ENCODE measurements at places on chromosomes 11 and 22.

DNA sequence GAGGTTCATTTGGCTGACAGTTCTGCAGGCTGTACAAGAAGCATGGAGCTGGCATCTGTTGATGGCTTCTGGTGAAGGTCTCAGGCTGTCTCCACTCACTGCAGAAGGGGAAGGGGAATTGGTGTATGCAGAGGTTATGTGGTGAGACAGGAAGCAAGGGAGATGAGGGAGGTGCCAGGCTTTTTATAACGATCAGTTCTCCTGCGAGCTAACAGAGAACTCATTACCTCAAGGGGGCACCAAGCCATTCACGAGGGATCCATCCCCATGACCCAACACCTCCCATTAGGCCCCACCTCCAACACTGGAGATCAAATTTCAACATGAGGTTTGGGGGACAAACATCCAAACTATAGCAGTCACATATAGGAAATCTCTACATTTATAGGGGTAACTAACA is 38.7 kb upstream of the E2F8 start:
- H3K27ac ChIP-seq: no peak overlapping the region
- H3K27me3 ChIP-seq: no peaks in the 10 kb centered on the region
- no peak overlapping the region for H3K4me3 ChIP-seq
- no peak for DNase-seq

GRCh38 chr11:12271241-12271640 is 106.1 kb upstream of the PARVA start:
- no peaks in the 10 kb centered on the region for H3K4me1 ChIP-seq
- no peak overlapping the region for H3K4me3 ChIP-seq
- no peaks in the 10 kb centered on the region for H3K36me3 ChIP-seq
- H3K27me3 ChIP-seq: no peaks in the 10 kb centered on the region

GRCh38 chr11:63551091-63551888 is 11.9 kb downstream of the PLAAT2 start:
- no peaks in the 10 kb centered on the region for H3K4me1 ChIP-seq
- peak; percentile 15 for DNase-seq
- no peak overlapping the region for H3K4me3 ChIP-seq
- H3K27me3 ChIP-seq: no peaks in the 10 kb centered on the region
- H3K36me3 ChIP-seq: no peaks in the 10 kb centered on the region
- no peak overlapping the region for H3K27ac ChIP-seq

DNA sequence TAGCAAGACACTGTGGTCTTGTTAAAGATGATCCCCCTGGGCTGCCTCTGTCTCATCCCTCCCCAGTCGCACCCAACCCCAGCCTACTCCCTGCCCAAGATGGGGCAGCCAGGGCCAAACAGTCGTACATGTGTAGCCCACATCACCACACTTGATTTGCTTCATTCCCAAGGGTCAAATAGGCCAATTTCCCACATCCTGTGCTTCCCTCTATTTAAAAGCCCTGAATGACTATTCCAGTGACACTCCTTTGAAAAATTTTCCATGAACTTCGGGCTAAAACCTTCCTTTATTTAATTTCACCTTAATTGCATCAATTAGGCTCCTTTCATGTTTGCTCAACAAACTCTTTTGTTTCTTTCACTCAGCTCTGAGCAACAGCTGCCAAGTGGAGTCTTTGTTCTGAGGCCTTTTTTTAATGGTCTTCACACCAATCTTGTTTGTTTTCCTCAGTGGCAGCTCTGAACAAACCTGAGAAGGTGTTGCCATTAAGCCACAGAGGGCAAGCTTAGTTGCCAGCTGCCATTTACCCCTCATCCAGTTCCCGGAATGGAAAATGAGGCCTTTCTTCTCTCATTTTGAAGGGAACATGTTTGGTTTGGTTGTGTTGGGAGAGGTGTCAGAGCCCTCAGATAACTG is 126.9 kb downstream of the APIP start:
- H3K27me3 ChIP-seq: no peaks in the 10 kb centered on the region
- H3K36me3 ChIP-seq: no peaks in the 10 kb centered on the region
- peak; percentile 59 for DNase-seq
- no peaks in the 10 kb centered on the region for H3K4me1 ChIP-seq
- H3K4me3 ChIP-seq: no peak overlapping the region

DNA sequence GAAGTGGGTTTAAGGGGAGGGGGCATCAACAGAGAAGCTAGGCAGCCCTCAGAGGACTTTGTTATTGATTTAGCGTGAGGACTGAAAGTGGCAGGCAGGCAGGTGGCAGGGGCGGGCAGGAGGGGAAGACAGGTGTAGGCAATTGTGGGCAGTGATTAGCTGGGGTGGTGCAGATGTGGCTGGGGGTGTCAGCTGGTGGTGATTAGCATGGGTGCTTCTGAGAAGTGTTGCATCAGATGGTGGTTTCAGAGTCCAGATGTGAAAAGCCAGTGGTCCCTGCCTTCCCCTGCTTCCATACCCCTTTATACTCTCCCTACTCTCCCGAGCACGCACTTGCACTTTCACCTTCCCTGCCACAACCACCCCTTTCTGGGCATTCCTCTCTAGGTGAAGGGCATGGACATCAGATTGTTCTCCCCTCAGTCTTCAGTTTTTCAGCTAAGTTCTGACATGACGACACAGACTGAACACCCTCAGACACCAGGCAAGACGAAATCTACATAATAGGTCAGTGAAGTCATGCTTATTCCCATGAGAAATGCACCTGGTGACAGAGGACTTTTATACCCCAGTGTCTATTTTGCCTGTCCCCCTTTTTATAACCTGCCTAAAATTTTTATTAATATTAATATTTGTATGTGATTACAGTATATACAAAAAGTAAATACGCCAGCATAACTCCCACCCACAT is 435.7 kb upstream of the CADM1 start:
- DNase-seq: no peak
- H3K4me3 ChIP-seq: no peak overlapping the region
- no peaks in the 10 kb centered on the region for H3K27me3 ChIP-seq
- no peak overlapping the region for H3K27ac ChIP-seq
- H3K4me1 ChIP-seq: no peaks in the 10 kb centered on the region

DNA sequence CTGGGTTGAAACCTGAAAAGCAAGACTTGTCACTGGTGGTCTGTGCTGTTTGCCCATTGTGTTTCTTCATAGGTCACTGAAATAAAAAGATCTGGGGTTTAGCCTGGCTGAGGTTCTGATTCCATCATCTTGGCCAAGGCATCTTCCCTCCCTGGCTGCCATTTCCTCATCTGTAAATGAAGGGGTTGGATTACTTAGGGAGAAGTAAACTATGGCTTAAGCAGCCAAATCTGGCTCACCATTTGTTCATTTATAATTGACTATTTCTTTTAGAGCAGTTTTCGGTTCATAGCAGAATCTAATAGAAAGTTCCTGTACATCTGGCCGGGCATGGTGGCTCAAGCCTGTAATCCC is 52.3 kb upstream of the YWHAH start:
- no peaks in the 10 kb centered on the region for H3K4me1 ChIP-seq
- no peaks in the 10 kb centered on the region for H3K36me3 ChIP-seq
- no peak overlapping the region for H3K27ac ChIP-seq
- H3K4me3 ChIP-seq: no peak overlapping the region

DNA sequence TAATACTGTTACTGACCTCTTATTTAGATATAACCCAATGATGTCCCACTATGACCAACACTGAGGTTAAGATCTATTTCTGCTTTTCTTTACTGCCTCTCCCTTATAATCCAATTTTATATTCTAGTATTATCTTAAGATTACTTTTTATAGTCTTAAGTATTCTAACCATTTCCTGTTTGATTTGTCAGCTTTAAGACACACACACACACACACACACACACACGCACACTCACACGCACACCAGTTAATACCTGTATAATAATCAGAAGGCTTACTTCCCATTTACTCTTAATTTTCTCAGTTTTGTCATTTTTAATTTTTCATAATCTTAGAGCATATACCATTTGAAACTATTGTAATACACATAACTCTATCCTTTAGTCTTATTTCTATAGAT is 226.0 kb upstream of the C11orf87 start:
- H3K4me1 ChIP-seq: no peaks in the 10 kb centered on the region
- no peaks in the 10 kb centered on the region for H3K36me3 ChIP-seq
- no peak for DNase-seq

- H3K36me3 ChIP-seq: no peaks in the 10 kb centered on the region
- H3K27ac ChIP-seq: no peak overlapping the region
- no peaks in the 10 kb centered on the region for H3K27me3 ChIP-seq
- H3K4me1 ChIP-seq: no peaks in the 10 kb centered on the region
These were observed 3.8 kb downstream of the MUC5AC start for GRCh38 chr11:1161410-1162137.

DNA sequence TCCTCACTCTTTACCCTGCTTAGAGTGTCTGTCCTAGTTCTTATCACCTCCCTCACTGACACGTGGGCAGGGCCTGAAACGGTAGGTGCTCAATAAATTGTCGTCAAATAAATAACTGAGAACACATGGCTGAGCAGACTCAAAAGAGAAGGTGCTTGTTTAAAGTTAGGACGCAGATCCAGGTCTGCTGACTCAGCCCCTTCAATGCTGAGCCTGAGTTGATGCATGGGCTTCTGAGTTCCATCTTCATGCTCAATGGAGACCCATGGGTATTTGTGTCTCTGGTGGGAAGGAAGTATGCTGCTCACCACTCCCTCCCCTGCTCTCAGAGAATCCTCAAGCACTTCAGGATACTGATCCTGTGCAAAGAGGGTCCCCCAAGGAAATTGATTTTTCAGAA is 67.5 kb downstream of the FLI1 start:
- DNase-seq: no peak
- H3K4me1 ChIP-seq: no peaks in the 10 kb centered on the region
- no peak overlapping the region for H3K27ac ChIP-seq
- no peaks in the 10 kb centered on the region for H3K36me3 ChIP-seq

DNA sequence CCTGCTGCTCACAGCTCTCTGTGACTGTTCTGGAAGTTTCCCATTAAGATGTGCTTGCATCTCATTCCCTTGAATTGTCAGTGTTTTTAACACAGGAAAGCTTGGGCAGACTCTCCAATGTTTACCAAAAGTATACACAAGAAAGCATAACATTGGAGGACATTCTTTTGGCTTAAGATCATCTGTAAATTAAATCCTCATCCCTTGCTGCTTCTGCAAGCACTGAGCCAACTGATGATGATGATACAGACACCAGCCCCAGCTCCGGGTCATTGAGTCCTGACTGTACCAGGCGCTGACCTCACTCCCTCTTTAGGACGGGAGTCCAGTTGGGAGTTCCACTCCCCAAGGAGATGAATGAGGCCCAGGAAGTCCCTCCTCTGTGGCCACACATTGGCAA is 23.8 kb downstream of the CD82 start:
- H3K27ac ChIP-seq: no peak overlapping the region
- H3K27me3 ChIP-seq: no peaks in the 10 kb centered on the region
- H3K4me3 ChIP-seq: no peak overlapping the region
- no peak for DNase-seq

DNA sequence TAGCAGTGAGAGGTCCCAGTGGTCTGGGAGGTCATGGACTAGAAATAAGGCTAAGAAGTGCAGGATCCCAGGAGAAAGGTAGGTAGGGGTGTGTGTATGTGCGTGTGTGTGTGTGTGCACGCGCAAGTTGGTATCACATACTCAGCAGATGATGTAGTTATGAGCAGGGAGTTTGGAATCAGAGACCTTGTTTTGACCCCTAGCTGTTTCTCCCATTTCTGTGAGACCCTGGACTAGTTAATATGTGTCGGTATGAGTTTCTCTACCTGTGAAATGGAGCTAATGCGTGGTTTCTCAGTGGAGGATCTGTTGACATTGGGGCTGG is 1.3 kb downstream of the SERPING1 start:
- H3K4me3 ChIP-seq: peak overlapping the region; percentile 23
- H3K4me1 ChIP-seq: no peaks in the 10 kb centered on the region
- no peak for DNase-seq
- H3K36me3 ChIP-seq: no peaks in the 10 kb centered on the region
- H3K27ac ChIP-seq: no peak overlapping the region
- H3K27me3 ChIP-seq: no peaks in the 10 kb centered on the region

DNA sequence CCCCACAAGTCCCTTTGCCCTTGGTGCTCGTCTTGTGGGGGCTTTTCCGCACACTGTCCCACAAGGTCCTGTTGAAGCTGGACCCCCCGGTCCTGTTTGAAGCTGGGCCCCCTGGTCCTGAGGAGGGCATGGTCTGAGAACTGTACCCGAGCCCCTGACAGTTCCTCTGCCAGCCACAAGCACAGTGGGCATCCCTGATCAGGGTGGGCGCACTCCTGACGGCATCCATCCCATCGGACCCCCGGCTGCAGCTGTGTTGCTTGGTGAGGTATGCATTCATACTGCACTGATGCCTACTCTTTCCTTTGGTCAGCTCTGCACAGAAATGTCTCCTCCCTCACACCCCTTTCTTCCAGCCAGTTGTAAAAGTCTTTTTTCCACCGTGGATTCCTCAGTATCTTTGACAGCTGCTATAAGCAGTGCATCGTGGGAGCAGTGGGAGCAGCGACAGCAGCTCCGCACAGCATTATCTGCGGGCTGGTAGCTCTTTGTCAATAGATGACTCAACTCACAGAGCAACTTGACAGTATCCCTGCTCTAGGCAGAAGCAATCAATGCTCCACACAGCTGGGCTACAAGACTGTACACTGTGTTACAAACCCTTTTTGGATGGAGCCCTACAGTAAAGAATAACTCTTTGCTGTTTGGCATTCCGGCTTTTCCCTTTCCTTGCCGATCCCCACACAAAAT is 1030.8 kb upstream of the CCDC90B start:
- H3K27ac ChIP-seq: no peak overlapping the region
- H3K4me1 ChIP-seq: no peaks in the 10 kb centered on the region
- no peaks in the 10 kb centered on the region for H3K27me3 ChIP-seq
- H3K4me3 ChIP-seq: no peak overlapping the region
- no peak for DNase-seq
- no peaks in the 10 kb centered on the region for H3K36me3 ChIP-seq

GRCh38 chr11:14110629-14111028 is 148.1 kb downstream of the SPON1 start:
- H3K36me3 ChIP-seq: no peaks in the 10 kb centered on the region
- DNase-seq: no peak
- no peaks in the 10 kb centered on the region for H3K4me1 ChIP-seq
- H3K4me3 ChIP-seq: no peak overlapping the region
- no peak overlapping the region for H3K27ac ChIP-seq
